Caudate nucleus (tissue), 63 donors: ENCODE measurements at places on chromosomes 7 and 10.

DNA sequence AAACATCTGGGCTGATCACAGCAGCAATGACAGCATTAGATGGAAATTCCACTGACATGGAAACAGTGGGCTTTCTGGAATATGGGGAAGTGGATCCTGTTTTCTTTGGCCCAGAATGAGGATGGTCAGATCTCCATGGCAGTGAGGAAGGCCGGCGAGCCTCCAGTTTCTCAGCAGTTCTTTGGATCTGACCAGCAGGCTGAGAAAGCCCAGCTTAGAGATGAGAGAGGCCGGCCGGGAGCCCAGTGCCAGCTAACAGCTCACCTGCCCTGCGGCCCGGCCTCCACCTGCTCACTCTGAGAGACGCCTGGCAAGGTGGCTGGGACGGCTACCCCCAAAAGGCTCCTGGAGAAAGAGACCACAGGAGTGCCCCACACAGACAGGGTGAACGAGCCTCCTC is 24.2 kb downstream of the GPER1 start:
- no peak for DNase-seq

GRCh38 chr7:41698726-41699125 is 4.2 kb downstream of the INHBA start:
- DNase-seq = no peak

DNA sequence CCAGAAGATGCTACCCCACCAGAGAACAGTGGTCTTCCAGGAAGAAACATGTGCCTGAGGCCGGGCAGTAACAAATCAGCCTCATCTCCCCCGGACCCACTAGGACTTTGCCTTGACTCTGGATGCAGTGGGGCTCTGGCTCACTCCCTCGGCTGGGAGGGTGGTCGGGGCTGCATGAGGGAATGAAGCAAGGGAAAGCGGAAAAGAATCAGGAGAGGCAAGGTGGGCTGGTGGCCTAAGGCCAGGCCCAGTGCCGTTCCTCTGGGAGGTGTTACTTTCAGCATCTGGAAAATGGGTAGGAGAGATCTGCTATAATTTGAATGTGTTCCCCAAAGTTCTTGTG is 51.8 kb downstream of the CLEC2L start:
- no peak for DNase-seq

GRCh38 chr10:50992972-50993766 is 81.1 kb upstream of the PRKG1 start:
- DNase-seq = no peak

- no peak for DNase-seq
Measured at GRCh38 chr10:88707429-88708155, 1.5 kb downstream of the LIPK start.

DNA sequence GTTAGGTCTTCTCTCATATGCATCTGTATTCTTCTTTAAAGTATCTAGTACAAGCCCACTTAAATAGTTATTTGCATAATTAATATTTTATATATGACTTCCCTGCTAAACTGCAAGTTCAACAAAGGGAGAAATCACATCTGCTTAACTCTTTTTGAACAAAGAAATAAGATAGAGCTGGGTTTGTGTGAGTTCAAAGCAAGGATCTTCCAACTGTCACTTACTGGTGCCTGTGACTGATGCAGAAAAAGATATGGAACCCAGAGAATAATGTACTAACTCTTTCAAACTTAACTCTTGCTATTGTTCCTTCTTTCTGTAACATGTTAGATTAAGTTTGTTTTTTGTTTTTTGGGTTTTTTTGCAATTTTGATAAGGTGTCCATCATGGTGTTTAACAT is 71.3 kb upstream of the SP4 start:
- DNase-seq = no peak

DNA sequence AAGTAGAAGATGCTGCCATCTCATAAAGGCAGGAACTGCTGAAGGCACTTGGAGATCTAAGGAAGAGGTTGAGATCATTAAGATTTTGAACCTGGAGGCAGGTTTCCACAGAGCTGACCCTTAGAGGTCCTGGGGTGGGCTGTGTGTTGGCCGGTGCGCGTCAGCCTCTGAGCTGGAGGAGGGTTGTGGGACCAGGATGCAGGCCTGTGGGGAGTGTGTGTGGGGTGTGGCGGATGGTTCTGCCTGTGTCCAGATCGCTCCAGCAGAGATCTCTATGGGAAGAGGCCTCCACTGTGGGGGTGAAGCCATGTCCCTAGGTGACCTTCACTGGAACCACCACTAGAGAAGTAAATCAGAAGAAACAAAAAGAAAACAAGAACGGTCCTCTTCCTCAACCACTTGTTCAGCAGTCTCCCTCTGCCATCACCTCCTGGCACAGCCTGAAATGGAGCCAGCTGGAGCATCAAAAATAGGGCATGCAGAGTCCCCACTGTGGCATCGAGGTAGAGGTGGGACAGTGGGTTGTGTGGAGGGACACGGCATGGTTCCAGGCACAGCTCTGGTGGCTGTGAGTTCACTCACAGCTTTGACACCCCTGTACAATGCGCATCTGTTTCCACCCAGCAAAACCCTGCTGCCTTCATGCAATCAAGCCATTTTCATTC is 453.8 kb downstream of the TCERG1L start:
- no peak for DNase-seq

- DNase-seq = no peak
Measured at GRCh38 chr7:152869677-152870051, 110.1 kb downstream of the ACTR3B start.

DNA sequence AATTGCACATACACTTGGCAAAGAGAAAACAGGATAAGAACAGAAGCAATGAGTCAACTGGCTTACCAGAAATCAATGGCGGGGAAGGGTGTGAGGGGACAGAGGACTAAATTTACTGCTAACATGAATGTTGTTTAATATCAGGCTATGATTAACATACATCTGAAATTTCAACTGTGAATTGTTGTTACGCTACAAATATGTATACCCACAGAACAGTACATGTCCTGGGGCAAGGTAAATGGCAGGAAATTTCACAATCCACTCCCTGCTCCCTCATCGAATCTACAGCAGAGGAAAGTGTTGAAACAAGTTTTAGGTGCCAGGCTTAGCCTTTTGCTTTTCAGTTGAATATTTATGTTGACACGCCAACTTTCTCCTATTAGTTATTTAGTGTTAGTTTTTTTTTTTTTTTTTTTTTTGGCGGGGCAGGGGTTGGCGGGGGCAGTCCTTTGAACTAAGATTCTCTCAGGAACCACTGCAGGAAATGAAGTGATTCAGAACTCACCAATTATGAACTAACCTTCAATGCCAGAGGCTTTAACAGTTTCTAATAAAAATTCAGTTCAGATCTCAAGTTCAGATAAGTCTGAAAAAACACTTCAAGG is 99.0 kb downstream of the UBE2H start:
- DNase-seq = no peak

- DNase-seq = no peak
Measured at GRCh38 chr10:100999742-101000126, at the start of gene LZTS2. Gene LZTS2 (plus strand): TSS chr10:100999808. CDS start chr10:101002539, 2,731 bp downstream.

GRCh38 chr10:77252380-77253146 is 385.0 kb downstream of the KCNMA1 start:
- no peak for DNase-seq

DNA sequence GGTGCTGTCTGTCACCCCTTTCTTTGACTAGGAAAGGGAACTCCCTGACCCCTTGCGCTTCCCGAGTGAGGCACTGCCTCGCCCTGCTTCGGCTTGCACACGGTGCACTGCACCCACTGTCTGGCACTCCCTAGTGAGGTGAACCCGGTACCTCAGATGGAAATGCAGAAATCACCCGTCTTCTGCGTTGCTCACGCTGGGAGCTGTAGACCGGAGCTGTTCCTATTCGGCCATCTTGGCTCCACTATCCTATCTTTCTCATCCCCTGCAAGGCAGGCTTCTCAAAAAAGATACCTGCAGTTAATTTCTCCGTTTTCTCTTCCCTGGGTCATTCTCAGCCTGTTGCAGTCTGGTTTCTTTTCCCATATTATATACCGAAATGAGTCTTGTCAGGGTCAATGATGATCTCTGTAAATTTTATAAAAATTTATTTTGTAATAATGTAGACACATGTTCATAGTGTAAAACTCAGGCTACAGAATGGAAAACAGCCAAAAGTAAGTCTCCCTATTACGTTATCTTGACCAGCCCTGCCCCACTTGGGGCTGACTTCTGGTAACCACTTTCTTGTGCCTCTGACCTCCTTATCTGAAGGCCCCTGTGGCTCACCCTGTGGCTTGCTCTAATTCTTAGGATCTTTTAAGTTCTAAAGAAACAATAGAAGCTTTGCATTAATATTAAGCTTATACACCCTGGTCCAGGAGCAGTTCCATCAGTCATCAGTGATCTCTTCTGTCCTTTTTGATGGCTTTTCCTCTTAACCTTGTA is 20.7 kb downstream of the BLVRA start:
- no peak for DNase-seq

GRCh38 chr7:128876586-128876977 is 13.9 kb downstream of the ATP6V1F start:
- DNase-seq = no peak

DNA sequence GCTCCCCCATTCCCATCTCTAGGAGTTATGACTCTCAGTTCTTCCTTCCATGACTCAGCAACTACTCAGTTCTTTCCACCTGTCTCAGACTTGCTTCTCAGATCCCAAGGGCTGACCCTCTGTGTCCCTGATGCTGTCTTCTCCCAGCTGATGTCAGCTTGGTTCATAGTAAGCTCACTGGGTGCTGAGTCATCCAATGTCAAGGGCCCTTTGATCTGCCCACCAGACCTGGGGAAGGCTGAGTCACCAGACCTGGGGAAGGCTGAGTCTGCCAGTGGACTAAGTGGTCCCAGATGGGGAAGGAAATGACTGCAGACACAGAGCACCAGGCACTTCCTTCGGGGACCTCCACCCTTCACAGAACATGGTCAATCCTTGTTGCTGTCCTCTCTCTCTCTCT is 76.1 kb upstream of the ZEB1 start:
- no peak for DNase-seq

GRCh38 chr10:102657984-102658724 is 13.9 kb downstream of the TRIM8 start:
- DNase-seq = no peak

- no peak for DNase-seq
Measured at GRCh38 chr10:944034-944831, 12.7 kb upstream of the LARP4B start.

- DNase-seq = peak; percentile 85
Measured at GRCh38 chr7:98106647-98107312, at the start of gene LMTK2. Gene LMTK2 (plus strand): TSS chr7:98106862. CDS start chr7:98107178, 316 bp downstream.

DNA sequence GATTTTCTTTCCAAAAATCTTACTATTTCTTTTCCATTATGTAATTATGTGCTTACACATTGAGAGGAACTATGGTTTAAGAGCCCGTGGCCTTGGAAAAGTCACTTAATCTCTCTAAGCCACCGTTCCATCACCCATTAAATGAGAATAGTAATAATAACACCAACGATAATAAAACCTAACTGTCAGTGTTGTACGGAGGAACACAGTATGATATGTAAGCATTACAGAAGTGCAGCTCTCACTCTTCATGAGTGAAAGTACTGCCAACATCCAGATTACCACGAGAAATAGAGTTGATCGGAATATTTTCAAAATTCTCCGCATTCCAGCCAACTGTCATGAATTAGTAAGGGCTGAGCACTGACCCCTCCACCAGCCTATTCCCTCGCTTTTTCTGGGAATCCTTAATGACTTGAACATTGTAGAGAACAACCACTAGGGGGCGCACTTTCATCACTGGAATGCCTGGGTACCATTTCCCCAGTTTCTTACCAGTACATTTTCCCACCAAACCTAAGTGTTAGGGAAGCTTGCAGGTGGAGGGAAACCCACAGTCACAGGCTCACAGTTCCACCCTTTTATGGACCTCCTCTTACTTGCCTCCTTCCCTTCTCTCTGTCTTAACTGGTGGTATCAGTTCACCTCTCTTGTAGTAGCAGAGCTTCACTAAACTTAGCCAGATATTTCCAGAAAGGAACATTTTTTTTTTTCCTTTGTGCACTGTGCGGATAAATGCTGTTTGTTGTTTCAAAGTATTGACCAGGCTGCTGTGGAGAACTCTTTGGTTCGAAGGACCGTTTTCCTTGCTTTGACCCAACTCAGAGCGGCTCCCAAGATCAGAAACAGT is 27.8 kb downstream of the NKX2-3 start:
- no peak for DNase-seq

- DNase-seq = no peak
Measured at GRCh38 chr7:142301923-142302550, 44.2 kb upstream of the PRSS58 start.
